ENCODE measurements at places on chromosomes 1 and 21. TPM values are rescaled to one million over a fixed set of nuclear protein-coding genes. Genes with fewer than 3 reads are reported as not detected.

Gene SLAMF9
- 0.33 TPM for polyA plus RNA-seq

Gene IFI44
- 14.5 TPM for polyA plus RNA-seq

Gene ZMPSTE24
- 45.9 TPM for polyA plus RNA-seq

Gene ICOSLG
- polyA plus RNA-seq, result 3.0 TPM

Gene TRABD2B
- polyA plus RNA-seq, result 3.0 TPM

Gene KLF17
- polyA plus RNA-seq, result 0.04 TPM

Gene MTOR
- 27.5 TPM for polyA plus RNA-seq

Gene KRTAP10-6
- not detected for polyA plus RNA-seq

Gene FBLIM1
- polyA plus RNA-seq, result 76.8 TPM

Gene IGSF3
- polyA plus RNA-seq, result 36.1 TPM

Gene DNAI4
- polyA plus RNA-seq, result 3.6 TPM

Gene SYT14
- polyA plus RNA-seq, result 1.0 TPM

Gene ACTL8
- not detected for polyA plus RNA-seq

Gene MSH4
- polyA plus RNA-seq, result 0.24 TPM

Gene EPHA8
- 0.57 TPM for polyA plus RNA-seq

Gene SLFNL1
- polyA plus RNA-seq, result 0.85 TPM

Gene TESK2
- 12.8 TPM for polyA plus RNA-seq

Gene KCNJ9
- 0.36 TPM for polyA plus RNA-seq

Gene S100A12
- 0.36 TPM for polyA plus RNA-seq

Gene OPN3
- polyA plus RNA-seq, result 15.2 TPM

Gene CYP4Z1
- polyA plus RNA-seq, result 0.03 TPM

Gene PODN
- 7.6 TPM for polyA plus RNA-seq

Gene SYT11
- polyA plus RNA-seq, result 19.0 TPM

Gene TMCC2
- 6.2 TPM for polyA plus RNA-seq

Gene RHEX
- polyA plus RNA-seq, result 0.45 TPM

Gene EDARADD
- polyA plus RNA-seq, result 0.66 TPM

Gene ANKRD35
- polyA plus RNA-seq, result 0.93 TPM

Gene C1QC
- polyA plus RNA-seq, result 79.1 TPM

Gene OR2W3
- 0.51 TPM for polyA plus RNA-seq

Gene RNU1-2
- 3.2 TPM for polyA plus RNA-seq

Gene PCP4L1
- 9.4 TPM for polyA plus RNA-seq

Gene GPR52
- polyA plus RNA-seq, result 0.88 TPM

Gene GJA8
- not detected for polyA plus RNA-seq

Gene NTPCR
- 45.9 TPM for polyA plus RNA-seq

Gene S100A3
- not detected for polyA plus RNA-seq

Gene MYOG
- polyA plus RNA-seq, result 0.66 TPM

Gene ETV3L
- not detected for polyA plus RNA-seq

Gene MEX3A
- polyA plus RNA-seq, result 8.4 TPM

Gene C1orf141
- polyA plus RNA-seq, result 0.22 TPM

Gene MPL
- polyA plus RNA-seq, result 0.21 TPM

Gene SIPA1L2
- 14.3 TPM for polyA plus RNA-seq

Gene TGFB2
- 4.9 TPM for polyA plus RNA-seq

Gene RHD
- 1.5 TPM for polyA plus RNA-seq

Gene NKAIN1
- 2.7 TPM for polyA plus RNA-seq

Gene KRTAP13-2
- not detected for polyA plus RNA-seq

Gene UQCRHL
- polyA plus RNA-seq, result 4.1 TPM

Gene SLC44A3
- 70.5 TPM for polyA plus RNA-seq

Gene GUCA2B
- polyA plus RNA-seq, result 72.5 TPM
